Cortex of kidney (tissue), 1 donor: ENCODE measurements at places on chromosomes 6 and 20.

DNA sequence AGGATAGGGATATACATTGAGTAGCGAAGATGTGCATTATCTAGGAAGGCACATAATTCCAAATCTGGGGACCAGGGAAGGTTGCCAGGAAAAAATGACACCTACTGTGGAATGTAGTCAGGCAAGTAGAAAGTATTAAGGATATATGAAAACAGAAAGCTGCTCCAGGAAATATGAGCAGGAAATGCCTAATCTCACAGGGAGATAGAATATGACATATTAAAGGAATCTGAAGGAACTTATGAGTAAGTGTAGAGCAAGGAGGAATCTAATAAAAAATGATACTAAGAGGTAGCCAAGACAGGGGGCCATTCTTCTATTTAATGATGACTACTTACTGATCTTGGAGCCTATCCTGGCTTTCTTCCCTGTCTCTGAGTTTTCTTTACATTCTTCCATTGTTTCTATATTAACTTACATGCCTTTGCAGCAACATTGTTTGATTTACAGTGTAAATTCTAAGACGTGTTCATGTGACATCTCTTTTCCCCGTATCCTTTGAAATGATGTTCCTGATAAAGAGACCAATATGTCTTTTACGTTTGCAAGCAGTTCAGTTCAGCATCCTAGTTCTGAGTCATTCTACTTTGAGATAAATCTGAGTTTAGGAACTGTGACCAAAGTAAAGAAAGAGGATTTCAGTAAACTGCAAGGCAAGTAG is 58.6 kb downstream of the TINAG start:
- DNase-seq = no peak

GRCh38 chr6:12602951-12603672 is 113.5 kb upstream of the PHACTR1 start:
- DNase-seq = no peak

GRCh38 chr20:8757146-8757545 is 311.7 kb upstream of the PLCB4 start:
- DNase-seq = no peak

DNA sequence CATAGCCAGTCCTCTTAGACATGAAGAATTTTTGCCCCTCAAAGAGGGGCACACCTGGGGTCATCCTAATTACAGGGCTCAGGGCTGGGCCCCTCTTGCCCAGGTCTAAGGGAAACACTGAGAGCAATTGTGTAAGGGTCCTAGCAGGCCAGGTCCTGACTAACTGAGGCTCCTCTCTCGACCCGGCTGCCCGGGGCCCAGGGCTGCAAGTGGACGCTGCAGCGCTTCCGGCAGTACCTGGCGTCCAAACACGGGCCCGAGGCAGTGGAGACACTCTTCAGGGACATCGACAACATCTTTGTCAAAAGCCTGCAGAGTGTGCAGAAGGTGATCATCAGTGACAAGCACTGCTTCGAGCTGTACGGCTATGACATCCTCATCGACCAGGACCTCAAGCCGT is 17.4 kb downstream of the PDRG1 start:
- no peak for DNase-seq

GRCh38 chr20:23047001-23047737 is 2.3 kb downstream of the THBD start:
- no peak for DNase-seq

DNA sequence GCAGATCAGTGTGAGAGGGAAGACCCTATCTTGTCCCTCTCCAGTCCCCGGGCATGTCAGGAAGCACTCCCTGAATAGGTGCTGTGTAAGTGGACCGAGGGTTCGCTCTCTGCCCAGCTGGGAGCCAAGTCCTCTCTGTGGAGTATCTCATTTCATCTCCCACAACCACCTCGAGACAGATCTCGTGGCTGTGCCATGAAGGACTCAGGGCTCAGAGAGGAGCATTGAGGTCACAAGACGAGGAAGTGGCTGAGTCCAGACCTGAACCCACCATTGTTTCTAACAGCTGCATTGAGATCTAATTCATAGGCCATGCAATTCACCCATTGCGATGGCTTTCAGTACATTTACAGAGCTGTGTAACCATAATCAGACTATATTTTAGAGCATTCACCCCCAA is 34.7 kb upstream of the STX16 start:
- no peak for DNase-seq

GRCh38 chr6:112018619-112019416 is 35.1 kb upstream of the CCN6 start:
- no peak for DNase-seq

DNA sequence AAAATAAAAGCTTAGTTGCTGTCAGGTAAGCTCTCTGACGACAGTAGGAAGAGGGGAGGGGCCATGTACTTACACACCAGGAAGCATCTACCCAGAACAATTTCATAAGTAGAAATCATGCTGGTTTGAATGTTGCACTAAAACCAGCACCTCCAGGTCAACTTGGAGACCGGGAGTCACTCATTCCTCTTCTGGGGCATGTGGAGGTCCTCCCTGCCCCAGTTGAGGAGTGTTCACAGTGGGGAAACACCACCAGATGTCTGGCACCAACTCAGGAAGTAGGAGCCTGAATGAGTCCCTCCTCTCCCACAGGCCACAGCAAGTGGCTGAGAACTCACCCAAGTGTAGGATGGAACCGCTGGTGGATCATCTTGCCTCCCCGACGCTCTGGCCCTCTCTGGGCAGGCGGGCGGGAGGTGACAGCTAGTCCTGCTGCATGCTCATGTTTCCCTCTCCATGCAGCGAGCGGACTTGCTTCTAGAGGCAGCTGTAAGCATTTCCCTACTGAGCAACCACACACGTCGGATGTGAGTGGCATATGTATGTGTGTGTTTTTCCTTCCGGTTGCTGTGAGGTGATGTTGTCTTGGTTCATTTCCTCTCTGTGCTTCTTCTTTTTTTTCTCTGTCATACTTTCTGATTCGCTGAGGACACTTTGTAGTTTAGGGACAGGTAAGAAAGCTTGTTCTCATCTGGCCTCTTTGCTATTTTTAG is 149.5 kb upstream of the NEDD9 start:
- DNase-seq = no peak

- no peak for DNase-seq
Observed at GRCh38 chr6:7035837-7036249, 71.9 kb upstream of the RREB1 start.

GRCh38 chr6:39310542-39310941 is 3.7 kb downstream of the KCNK17 start:
- DNase-seq = no peak

- DNase-seq = no peak
Observed at GRCh38 chr6:84902354-84902928, 138.0 kb upstream of the TBX18 start.

DNA sequence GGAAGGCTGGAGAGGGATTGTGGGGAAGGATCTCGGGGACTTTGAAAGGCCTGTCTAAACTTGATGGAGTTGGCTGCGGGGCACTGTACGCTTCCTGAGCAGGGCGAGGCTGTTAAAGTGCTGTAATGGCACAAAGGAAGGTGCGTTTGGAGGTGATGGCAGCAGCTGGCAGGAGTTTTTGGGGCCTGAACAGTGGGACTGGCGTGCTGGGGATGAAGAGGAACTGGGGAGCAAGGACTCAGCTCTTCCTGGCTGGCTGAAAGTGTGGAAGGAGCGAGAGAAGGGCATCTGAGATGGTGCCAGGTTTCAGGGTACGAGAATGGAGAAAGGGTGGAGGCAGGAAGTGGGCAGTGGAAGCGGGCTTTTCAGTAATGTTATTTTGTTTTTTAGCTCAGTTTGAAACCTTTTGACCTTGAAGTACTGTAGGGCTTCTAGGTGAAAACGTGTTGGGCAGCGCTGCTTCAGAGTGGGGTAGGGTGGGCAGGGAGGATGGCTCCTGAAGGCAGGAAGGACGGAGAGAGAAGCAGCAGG is 8.0 kb downstream of the TMEM181 start:
- DNase-seq = no peak

DNA sequence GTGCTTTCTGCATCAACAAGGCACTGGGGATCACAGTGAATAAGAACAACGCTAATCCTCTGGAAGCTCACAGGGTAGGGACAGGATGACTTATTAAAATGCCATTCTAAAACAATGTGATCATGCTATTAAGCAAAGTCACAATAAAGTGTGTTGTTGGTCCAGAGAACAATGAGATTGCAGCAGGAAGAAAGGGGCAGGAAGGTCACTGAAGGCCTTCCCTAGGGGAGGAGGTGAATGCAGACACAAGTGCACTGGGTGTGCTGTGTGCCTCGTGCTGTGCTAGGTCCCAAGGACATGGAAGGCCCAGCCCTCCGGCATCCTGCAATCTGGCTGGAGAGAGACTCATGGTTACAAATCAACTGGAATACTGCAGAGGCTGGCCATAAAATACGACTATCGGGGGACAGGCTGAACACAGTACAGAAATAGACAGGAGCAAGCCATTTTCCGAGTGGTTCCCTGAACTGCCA is 55.7 kb downstream of the LYRM4 start:
- DNase-seq = no peak

DNA sequence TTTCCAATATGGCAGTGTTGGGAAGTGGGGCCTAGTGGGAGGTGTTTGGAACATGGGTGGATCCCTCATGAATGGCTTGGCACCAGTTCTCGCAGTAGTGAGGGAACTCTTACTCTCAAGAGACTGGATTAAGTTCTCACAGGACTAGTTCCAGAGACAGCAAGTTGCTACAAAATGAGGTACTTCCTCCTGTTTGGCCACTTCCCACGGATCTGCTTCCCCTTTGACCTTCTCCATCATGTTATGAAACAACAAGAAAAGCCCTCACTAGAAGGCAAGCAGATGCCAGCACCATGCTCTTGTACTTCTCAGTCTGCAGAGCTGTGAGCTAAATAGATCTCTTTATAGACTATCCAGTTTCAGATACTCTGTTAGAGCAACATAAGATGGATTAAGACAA is 3.1 kb downstream of the RSPH3 start:
- no peak for DNase-seq

- DNase-seq = no peak
Observed at GRCh38 chr20:19930426-19930825, 86.7 kb upstream of the NAA20 start.

DNA sequence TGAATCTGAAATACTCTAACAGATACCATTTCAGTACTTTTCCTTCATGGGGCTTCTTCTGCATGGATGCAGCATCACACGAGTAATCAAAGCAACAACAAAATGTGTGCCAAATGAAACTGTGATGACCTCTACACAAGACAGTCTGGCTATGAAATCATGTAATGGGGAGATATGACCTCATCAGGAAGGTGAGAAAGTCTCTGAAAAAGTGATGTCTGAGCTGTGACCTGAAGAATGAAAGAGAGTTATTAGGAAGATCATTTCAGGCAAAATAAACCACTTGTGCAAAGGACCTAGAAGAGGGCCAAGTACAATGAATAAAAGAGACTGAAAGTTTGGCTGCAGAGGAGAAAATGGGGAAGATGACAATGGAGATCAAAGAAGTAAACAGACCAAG is 182.8 kb downstream of the PTPRK start:
- DNase-seq = no peak

DNA sequence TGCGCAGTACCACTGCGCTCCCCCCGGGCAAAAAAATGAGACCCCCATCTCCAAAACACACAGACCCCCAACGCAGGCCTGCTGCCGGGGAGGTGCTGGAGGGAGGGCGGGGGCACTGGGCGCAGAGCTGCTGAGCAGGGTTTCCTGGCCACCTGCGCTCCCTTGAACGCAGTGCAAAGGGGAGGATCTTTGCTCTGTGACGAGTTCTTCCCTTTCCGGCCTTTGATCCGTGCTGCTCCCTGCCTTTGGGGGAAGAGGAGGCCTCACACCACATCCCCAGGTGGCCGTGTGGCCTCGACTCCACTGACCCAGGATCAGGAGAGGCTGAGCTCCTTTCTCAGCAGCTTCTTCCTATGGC is 8.9 kb upstream of the COL20A1 start:
- no peak for DNase-seq

DNA sequence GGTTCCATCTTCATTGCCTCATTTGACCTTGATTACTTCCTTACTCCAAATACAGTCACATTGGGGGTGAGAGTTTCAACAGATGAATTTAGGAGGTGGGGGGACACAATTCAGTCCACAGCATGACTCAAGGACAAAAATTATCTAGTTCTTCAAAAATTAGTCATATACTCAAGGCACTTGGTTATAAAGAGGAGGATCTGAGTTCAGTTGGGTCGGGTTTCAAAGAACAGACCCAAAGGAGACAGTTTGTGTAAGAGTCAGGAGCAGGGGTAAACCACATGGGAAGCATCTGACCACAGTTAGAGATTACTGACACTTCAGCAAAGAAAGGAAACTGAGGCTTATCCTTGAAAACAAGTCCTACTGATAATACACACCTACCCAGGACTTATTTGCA is 138.0 kb downstream of the TBC1D7 start:
- no peak for DNase-seq

GRCh38 chr6:108625581-108625980 is 64.9 kb downstream of the FOXO3 start:
- no peak for DNase-seq

- DNase-seq = no peak
Observed at GRCh38 chr6:139154881-139155547, 20.1 kb downstream of the HECA start.
